ENCODE measurements at places on chromosomes 4 and X.

DNA sequence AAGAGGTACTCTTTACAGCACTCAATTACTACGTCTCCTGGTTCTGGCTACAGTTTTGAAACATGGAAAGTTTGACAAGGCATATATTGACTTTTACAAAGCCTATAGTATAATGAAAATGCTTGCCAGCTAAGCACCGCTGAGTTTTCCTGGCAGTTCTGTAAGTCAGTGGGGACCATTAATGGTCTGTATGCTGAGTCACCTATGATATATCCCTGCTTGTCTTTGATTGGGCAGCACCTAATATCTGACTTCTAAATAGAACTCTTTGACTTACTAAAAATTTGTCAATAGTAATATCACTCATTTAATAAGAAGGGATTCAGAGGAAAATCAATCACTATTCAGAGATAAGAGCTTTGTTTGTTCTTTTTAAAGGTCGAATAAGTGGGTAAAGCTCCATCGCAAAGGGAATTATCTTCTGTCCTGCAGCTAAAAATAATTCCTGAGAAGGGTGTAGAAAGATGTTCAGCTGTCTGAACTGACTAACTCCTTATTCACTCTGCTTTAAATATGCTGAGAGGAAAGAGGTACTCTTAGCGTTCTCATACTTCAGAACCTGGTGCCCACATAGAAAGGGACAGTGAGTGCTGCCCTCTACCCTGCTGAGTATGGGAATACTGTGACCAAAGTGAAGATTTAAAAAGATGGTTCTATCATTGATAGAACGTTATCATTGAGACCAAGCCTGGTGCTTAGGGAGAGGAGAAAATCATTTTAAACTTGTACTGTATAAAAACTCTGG lies 959 bp downstream of the SMPX start:
- no peak for DNase-seq

DNA sequence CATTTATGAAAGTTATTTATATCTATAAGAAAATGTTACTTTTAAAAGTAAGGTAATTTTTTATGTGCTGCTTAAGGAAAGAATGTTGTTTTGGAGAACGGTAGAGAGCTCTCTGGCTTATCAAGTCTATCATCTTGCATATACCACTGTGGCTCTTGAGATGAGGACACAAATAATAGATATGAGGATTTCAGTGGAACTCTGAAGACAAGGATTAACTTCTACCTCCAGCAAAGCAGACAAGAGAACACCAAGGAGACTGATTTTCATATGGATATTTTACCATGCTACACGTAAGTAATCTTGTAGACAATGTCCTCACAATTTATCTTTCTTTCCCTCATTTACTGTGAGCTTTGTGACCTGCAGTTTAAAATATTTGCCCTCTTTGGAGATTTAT lies 557.5 kb upstream of the NDST4 start:
- no peak for DNase-seq

GRCh38 chr4:20735931-20736330 lies 35.7 kb downstream of the PACRGL start:
- DNase-seq, result no peak

- DNase-seq, result no peak
Measured at GRCh38 chrX:74277320-74277719, 26.7 kb upstream of the ZCCHC13 start.

- DNase-seq, result peak; percentile 5
Measured at GRCh38 chr4:13159041-13159620, 325.0 kb downstream of the RAB28 start.

DNA sequence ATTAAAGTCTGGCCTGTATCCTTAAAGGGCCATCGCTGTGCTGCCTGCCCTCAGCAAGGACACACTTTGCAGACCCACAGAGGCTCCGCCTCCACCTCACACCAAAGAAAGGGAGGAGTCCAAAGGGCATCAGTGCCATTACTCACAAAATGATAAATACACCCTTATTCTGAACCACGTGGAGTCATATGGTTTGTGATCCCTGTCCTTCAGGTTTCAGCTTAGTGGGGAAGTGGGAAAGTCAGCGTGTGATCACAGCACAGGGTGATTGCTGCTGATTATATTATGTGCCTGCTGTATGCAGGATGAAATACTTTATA lies 35.9 kb upstream of the MSANTD1 start:
- no peak for DNase-seq

DNA sequence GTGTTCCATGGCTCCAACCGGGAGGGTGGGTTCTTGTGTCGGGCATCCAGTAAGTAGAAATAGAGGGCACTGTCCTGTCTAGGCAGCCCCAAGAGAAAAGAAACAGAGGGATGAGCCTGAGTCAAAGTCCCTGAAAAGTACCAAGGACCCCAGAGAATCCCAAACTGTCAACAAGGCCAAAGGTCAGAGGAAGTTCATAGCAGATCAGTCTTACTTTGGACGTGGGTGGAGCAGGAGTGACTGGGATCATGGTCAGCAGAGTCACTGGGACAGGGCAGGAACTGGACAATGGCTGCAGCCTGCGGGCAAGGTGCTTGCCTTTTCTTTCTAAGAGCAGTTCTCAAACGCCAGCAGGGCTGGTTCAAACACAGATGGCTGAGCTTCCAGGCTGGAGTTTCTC lies 17.3 kb downstream of the F11 start:
- DNase-seq, result no peak

GRCh38 chr4:158571736-158572135 lies 50.1 kb downstream of the RXFP1 start:
- DNase-seq, result no peak

DNA sequence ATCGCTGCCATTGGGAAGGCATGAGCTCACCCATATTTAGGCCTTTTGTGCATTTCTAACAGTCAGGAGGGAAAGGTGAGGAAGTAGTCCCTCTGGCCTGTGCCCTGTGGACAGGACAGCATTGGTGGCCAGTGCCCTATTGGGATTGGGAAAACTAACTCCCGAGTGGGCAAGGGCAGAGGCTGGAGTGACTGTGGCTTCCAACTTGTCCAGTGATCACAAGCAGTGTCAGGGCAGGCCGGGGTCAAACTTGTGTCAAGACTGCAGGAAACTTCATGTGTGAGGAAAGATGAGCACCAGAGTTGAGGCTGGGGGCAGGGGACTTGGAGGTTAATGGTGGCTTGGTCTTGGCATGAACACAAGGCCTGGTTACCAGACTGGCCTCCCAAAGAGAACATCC lies 286.2 kb upstream of the FAM47C start:
- DNase-seq, result no peak

- no peak for DNase-seq
Measured at GRCh38 chrX:72621163-72621562, 48.5 kb upstream of the HDAC8 start.

GRCh38 chrX:77160301-77160700 lies 286.9 kb upstream of the FGF16 start:
- DNase-seq, result no peak

- no peak for DNase-seq
Measured at GRCh38 chr4:165502916-165503907, 124.4 kb downstream of the CPE start.

Data from NCI-H1092 treated with DMSO at 0.1 percent for 48 hours (cell line).